ENCODE measurements at places on chromosomes 6 and 20.
A peak's percentile ranks its signal among the peaks of the same experiment; 100 is the strongest.

DNA sequence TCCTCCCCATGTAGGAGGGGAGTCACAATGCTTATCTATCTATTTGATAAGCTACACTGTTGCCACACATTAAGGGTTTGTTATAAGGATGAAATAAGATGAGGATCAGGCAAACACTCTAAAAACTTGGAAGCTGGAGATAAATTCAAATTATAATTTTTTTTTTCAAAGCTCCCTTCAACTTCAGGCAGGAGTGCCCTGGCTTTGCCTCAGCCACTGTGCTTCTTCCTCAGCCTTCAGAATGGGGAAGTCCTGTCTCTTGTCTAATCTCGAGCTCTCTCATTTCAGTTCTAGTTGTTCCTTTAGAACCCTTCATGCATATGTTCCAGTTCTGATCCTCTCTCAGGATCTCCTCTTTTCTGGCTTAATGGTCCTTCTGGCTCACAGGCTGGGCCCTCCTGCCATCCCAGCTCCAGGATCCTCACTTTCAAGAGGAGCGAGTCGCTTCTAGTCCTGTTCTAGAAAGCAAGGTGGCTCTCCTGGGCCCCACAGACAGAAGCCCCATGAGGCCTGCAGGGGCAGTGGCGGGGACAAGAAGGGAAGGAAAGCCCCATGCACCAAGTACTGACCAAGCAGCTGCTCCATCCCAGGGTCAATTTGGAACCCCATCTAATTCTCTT lies 164.3 kb downstream of the VEGFA start:
- DNase-seq = no peak

GRCh38 chr6:140921366-140922226 lies 1211.1 kb upstream of the GJE1 start:
- no peak for DNase-seq

GRCh38 chr20:44019638-44020335 lies 105.1 kb downstream of the TOX2 start:
- no peak for DNase-seq

GRCh38 chr6:150634176-150634963 lies 34.7 kb downstream of the PLEKHG1 start:
- DNase-seq = no peak

DNA sequence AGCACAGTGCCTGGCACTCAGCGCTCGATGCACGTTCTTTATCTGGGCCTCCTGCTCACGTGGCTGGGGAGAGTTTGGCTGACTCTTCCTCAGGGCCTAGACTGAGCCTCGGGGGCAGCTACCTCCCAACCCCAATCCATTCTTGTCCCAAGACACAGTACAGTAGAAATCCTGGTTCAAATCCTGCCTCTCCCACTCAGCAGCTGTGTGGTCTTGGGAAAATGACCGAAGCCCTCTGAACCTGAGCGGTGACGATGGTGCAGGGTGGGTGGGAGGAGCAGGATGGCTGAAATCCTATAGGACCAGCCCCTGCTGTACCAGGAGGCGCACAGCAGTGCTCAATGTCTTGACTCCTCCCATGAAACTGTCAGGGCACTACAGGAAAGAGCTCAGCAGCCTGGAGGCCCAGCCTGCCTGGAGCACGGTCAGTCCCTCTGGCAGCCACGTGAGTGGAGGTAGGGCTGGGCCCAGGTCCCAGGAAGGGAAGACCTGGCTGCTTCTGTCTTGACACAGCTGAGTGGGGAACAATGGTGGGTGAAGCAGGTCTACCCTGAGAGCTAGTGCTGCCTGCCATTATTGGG lies 31.5 kb downstream of the PDRG1 start:
- DNase-seq = no peak

- no peak for DNase-seq
These were observed 110.5 kb downstream of the ANKRD60 start for GRCh38 chr20:58117944-58118343.

DNA sequence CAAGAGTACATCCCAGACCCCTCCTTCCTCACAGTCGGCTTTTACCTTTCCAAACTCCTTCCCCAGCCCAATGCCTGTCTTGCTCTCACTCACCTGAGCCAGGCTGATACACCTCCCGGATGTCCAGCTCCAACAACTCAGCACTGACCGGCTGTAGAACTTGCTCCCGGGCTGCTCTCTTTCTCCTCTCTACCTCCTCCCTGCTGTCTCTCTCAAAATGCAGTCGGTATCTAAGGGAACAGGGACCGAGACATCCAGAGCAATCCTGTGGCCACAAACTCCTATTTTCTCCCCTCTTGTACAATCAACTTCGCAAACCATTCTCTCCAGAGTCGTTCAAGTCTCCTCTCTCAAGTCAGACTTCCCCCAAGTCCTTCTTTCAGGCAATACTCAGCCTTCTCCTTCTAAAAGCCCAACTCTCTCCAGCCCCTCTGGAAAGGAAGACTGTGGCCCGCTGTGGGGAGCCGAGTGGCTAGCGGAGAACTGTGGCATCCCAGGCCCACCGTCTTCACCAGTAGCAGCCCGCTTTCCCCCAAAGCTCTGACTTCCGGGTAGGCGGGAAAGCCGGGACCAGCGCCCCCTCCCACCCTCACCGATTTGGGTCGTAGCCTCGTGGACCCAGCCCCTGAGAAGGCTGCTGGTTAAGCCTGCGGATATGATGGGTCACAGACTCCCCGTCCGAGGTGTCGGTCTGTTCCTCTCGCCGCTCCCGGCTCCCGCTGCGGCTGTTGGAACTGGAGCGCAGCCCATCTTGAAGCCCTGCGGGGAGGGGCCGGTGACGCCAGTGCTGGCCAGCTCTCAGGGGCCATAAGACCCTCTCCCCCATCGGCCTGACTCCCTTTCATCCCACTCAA lies 1.1 kb downstream of the GNL1 start:
- DNase-seq = peak; percentile 20

- no peak for DNase-seq
These were observed 19.4 kb downstream of the CDS2 start for GRCh38 chr20:5146099-5146668.

DNA sequence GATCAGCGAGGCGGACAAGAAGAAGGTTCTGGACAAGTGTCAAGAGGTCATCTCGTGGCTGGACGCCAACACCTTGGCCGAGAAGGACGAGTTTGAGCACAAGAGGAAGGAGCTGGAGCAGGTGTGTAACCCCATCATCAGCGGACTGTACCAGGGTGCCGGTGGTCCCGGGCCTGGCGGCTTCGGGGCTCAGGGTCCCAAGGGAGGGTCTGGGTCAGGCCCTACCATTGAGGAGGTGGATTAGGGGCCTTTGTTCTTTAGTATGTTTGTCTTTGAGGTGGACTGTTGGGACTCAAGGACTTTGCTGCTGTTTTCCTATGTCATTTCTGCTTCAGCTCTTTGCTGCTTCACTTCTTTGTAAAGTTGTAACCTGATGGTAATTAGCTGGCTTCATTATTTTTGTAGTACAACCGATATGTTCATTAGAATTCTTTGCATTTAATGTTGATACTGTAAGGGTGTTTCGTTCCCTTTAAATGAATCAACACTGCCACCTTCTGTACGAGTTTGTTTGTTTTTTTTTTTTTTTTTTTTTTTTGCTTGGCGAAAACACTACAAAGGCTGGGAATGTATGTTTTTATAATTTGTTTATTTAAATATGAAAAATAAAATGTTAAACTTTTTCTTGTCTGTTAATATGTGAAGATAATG lies 2.2 kb downstream of the HSPA1B start:
- DNase-seq = peak; percentile 71

GRCh38 chr6:95923518-95923917 lies 92.3 kb upstream of the FUT9 start:
- DNase-seq = no peak

DNA sequence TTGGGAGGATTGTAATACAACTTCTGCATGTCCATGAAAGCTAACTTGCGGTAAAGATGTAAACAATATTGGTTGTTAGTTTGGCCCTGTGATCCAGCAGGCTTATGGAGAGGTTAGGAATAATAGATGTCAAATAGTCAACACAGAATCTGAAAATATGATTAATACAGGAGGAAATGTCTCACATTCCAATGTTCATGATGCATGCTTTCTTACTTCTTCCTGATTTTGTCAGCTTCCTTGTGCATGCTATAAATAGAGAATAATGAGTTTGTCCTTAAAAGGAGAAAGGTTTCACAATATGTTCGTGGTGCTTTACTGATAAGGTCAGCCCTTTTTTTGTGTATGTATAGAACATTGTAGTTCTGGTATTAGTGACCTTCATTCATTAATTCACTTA lies 136.7 kb downstream of the MMUT start:
- DNase-seq = no peak

- DNase-seq = no peak
These were observed 303.8 kb upstream of the TBX18 start for GRCh38 chr6:85068221-85068620.

GRCh38 chr6:91299544-91300491 lies 712.9 kb upstream of the MAP3K7 start:
- DNase-seq = peak; percentile 20

GRCh38 chr6:163490826-163491577 lies 76.5 kb downstream of the QKI start:
- no peak for DNase-seq

GRCh38 chr6:170026751-170027646 lies 263.9 kb downstream of the DLL1 start:
- DNase-seq = peak; percentile 65

DNA sequence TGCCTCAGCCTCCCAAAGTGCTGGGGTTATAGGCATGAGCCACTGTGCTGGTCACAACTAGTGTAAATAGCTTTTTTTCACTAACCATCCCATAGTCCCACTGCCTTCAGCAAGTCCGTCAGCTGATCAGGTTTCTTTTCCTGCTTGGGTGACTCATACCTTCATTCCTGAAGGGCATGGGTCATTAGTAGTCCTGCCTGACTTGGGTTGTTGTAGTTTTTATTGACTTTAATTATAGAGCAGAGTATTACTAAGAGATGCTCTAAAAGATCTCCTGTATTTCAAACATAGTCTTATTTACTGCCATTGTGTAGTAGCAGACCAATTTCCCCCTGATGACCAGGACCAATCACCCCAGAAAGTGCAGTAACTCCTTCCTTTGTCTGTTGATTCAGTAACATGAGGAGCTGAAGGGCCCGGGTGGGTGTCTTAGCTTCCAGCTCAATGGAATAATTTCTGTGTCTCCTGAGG lies 25.8 kb downstream of the HLA-C start:
- no peak for DNase-seq

- DNase-seq = peak; percentile 60
These were observed 241 bp upstream of the CFAP206 start for GRCh38 chr6:87407561-87407900.

GRCh38 chr6:46935687-46936086 lies 13.9 kb upstream of the ADGRF5 start:
- no peak for DNase-seq

Measured in DMS79 treated with DMSO at 0.1 percent for 48 hours (cell line).